Fibroblast of upper back skin (primary cell): ENCODE measurements at places on chromosomes 11 and 22.

GRCh38 chr22:26525946-26526564 is 13.8 kb upstream of the TFIP11 start:
- no peak for DNase-seq

DNA sequence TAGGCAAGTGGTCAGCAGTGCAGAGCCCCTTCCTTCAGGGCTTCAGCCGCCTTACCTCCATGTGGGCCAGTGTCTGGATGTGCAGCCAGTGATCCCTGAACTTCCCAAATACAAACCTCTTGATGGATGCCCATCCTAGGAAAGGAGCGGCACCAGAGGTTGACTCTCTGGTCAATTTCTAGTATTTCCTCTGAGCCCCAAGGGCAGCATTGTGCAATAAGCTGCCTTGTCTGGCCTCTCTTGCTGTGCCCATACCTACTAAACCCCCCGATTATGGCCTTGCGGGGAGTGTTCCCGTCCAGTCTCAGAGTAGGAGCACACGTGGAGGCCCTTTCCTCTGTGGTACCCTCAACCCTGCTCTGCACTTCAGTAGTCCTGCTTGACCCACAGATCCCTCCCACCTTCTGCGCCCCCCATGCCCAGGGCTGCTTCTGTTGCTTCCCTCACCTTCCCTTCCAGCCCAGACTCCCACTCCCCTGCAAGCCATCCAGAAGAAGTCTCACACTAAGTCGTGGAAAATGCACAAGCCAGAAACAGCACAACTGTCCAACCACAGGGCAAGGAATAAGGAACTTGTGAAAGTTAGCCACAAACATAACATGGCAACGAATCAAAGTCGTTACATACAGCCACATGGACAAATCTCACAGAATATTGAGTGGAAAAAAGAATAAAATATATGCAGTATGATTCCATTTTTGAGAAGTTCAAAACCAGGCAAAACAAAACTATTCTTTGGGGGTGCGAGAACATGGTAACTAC is 39.6 kb upstream of the HORMAD2 start:
- DNase-seq = no peak

- peak; percentile 65 for DNase-seq
Measured at GRCh38 chr22:37643225-37643847, 3.9 kb downstream of the SH3BP1 start.

DNA sequence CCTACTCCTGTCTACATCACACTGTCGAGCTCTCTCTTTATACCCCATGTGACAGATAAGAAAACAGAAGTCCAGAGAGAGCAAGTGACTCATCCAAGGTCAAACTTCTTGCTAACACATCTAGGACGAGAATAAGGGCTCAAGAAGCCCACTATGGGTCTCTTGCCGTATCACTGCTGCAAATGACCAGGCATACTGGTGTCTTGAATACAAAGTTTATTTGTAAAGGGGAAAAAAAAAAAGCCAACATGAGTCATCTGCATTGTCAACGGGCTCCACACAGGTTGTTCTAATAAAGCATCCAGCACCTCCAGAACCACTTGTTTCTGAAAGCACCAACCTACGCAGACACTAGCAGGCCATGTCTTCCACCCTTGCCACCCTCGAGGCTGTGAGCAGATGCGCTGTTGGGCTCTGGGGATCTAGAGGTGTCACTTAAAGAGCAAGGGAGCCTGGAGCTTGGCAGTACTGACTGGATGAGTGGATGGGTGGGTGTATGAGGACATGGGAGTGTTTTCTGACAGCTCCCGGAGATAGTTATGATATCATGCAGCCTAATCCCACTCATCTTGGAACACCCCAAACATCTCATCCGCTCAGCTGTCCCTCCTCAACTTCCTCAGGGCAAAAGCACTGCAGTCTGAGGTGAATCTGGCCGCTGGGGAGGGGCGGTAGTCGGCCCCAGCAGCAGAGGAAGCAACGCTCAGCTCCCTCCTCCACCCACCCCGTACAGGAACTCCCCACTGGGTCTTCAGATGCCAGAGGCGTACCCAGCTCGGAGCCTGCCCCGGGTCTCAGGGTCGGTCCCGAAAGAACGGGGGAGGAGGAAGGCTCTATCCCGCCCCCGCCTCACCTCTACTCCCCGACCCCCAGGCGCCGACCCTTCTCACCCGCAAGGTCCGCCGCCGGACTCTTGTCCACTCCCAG is 1.0 kb downstream of the SMCO4 start:
- DNase-seq = peak; percentile 27

DNA sequence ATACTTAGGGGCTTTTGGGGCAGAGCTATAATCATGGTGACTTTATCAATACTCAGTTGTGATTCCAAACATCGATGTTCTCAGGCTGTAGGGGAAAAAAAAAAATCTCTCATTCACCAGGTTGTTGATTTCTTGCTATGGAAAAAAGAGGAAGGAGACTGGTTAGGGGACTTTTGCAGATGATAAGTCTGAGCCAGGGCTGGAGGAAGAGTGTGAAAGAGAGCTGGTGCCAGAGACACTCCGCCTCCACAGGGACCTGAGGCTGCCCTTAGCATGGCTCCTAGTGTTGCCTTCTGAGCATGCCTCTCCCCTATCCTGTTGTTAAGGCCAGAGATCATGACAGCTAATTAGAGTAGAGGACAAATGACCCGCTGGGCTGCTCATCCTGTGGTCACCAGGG is 16.9 kb downstream of the UPB1 start:
- DNase-seq = no peak

GRCh38 chr11:68296344-68297051 is 15.9 kb upstream of the LRP5 start:
- DNase-seq = no peak

DNA sequence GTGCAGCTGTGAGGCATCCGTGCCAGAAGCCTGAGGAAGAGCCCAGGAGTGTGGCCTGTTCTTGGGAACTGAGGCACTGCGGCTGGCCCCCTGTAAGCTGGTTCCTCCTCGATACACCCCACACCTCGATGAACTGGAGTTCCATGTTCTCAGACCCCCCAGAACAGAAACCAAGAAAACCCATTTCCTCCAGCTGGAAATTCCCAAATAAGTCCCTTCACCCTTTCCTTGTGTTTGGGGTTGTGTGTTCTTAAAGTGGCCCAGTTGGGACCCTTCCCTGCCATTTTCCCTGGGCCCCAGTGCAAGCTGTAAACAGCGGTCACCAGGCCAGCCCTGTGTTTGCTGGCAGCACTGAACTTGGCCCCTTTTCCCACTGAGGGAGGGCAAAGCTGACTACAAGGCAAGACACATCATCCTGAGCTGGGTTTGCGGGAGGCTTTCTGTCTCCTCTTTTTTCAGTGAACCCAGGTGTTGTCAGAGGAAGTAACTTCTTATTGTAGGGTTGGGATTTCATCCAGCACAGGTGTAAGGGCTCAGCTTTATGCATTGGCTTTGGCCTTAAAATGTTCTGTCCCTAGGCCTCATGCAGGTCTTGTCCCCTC is 60.1 kb upstream of the MPEG1 start:
- no peak for DNase-seq

- DNase-seq = no peak
Measured at GRCh38 chr11:117083011-117083935, 15.0 kb downstream of the SIK3 start.

DNA sequence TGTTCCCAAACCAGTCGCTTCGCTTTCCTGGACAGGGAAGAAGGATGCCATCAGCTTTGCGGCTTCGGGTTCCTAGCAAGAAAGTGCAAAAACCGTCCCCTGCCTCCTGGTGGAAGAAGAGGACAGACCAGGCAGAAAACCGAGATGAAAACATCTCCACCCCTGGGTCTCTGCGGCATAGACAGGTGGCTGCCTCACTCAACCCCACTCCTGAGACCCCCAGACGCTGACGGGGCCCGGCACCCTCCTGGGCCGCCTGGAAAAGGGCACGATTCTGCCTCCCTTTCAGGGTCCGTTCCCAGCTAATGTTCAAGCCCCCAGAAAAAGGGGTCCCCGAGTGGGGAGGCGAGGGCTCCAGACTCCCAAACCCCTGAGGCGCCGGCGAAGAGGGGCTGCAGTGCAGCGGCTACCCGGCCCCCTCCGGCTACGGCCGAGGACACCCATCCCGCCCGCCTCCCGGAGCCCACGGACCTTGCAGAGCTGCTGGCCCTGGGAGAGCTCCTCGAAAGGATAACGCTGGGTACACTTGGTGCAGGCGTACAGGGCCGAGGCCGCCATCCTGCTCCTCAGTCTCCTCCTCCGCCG is 569 bp downstream of the FAM76B start:
- peak; percentile 34 for DNase-seq

DNA sequence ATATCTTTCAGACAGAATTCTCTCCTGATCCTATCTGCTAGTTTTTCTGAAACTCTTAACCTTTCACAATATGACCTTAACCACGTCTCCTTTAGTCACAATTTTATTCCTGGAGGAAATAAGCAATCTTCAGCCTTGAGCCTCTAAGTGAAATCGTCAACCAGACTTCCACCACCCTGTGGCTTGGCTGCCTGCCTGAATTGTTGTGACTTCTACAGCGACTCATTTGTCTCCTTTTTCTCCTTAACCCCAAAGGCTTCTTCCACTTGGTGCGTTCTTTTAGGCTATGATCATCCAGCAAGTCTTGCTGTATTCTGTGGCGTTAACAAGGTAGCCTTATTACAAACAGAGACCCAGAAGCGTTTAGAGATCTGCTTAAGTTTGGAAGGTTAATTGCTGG is 535.1 kb upstream of the ARHGAP42 start:
- DNase-seq = peak; percentile 8

- peak; percentile 82 for DNase-seq
Measured at GRCh38 chr11:6389905-6390717, at the start of gene SMPD1. TSS of gene SMPD1 (plus strand) at chr11:6390474. CDS start at chr11:6390599, 125 bp downstream.

- DNase-seq = no peak
Measured at GRCh38 chr11:119438599-119438998, 15.6 kb upstream of the THY1 start.

DNA sequence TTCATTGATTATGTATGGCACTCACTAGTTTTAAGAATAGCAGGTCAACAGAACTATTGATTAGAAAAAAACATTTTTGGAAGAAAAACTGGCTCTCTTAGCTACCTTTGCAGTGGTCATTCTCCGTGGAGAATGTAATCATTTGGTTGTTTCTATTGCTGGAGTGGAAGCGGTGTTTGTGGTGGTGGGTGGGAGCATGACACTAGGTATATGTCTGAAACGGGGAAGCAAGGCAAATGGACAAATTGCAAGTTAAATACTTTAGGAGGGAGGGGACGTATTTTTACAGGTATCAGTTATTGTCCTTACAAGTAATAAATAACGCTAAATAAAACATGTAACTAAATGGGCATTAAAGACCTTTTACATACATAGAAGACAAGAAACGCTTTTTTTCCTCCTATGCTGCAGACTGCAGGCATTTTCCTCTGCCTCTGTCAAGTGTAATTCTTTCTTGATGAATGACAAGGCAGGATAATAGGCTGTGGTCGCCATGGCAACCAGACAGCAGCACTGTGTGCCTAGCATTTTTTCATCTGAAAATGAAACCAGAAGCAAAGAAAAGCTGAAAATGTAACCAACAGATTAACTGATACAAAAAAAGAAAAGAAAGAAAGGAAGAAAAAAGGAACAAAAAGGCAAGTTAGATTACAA is 46.2 kb downstream of the BLID start:
- DNase-seq = peak; percentile 95

GRCh38 chr22:45478108-45478771 is 24.4 kb upstream of the FBLN1 start:
- peak; percentile 95 for DNase-seq

DNA sequence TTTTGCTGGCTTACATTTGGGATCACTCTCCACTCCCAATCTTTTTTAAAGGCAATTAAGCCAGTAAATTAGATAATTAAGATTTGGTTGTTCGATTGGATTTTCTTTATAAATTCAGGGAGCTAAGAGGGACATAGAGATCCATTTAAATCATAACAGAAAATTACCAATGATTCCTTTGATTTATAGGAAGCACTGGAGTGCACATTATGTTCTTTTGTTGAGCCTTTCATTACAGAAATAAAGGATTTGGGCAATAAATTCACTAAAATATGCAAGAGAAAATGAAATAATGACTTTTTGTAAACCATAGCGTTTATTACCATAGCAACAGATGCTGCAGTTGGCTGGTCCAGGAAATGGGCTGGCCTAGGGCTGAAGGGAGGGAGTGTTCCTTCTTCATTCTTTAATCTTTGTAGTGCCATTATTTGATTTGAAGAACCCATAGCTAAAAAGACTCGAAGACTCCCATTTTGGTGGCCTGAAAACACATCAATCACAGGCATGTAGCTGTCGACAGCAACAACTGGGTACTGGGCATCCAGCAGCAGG is 73.0 kb downstream of the C2CD3 start:
- no peak for DNase-seq

- no peak for DNase-seq
Measured at GRCh38 chr11:2518111-2518982, 73.5 kb downstream of the KCNQ1 start.

- DNase-seq = peak; percentile 24
Measured at GRCh38 chr11:67276781-67277230, 10.5 kb downstream of the GRK2 start.

GRCh38 chr11:27868709-27869108 is 168.5 kb upstream of the BDNF start:
- no peak for DNase-seq
